ENCODE measurements at places on chromosomes 4 and X.

DNA sequence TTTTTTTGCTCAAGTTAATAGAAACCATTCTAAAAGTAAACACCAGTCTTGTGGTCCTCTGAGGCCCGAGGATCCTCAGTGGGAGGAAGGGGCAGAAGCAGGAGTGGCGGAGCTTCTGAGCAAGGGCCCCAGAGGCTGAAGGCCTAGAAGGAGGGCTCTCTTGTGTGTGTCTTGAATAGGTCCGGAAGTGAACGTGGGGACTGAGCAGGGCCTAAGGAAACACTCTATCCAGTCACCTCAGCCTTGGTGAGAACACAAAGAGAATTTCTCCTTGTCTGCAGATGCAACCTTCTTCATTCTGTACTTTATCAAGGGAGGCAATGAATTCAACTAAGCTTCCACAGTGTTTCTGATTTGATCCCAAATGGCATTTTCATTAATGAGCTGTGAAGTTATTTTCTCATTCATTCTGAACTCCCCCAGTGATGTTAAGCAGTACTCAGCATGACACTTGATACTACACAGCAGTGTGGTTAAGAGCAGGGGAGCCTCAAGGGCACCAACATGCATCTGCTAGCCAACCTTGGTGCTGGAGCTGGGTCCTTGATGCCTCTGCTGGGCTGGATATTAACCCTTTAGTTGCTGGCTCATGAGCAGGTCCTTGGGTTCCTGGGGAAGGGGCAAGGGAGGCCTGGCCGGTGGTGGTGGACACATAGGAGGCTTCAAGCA lies 64.7 kb downstream of the RBM47 start:
- no peak for DNase-seq

DNA sequence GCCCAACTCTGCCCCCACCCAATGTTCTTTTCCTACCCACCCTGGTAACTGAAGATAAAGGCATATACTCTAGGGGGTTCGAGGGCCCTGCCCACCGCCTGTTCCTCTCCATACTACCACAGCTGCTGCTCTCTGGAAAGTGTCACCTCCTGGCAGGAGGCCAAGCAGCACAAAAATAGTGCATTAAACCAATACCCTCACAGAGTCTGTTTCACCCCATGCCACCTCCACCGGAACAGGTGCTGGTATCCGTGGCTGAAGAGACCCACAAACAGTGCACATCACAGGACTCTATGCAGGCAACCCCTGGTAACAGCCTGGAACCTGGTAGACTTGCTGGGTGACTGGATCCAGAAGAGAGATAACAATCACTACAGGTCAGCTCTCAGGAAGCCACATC lies 85.1 kb upstream of the CTSO start:
- DNase-seq = no peak

- no peak for DNase-seq
Measured at GRCh38 chrX:109345856-109346255, 136.0 kb downstream of the GUCY2F start.

- no peak for DNase-seq
Measured at GRCh38 chr4:112514647-112515197, 1.3 kb downstream of the NEUROG2 start.

DNA sequence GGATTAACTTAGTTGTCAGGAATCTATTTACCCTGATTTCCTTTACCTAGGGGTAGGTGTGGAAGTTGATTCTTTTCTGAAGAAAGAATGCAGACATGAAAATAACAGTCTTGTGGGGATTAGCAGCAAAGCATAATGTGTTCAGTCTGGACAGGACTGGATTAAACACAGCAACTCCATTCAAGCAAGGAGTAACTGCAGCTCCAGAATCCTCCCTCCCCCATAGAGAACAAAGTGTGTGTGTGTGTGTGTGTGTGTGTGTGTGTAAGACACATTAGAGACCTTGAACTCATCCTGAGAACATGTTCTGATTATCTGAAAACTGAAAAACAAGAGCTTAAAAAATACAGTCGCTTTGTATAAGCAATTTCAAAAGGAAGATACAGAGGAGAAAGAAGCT lies 9.3 kb downstream of the C4orf54 start:
- DNase-seq = no peak

GRCh38 chr4:25728886-25729285 lies 73.2 kb downstream of the SLC34A2 start:
- no peak for DNase-seq

GRCh38 chr4:85132570-85132969 lies 166.1 kb upstream of the WDFY3 start:
- no peak for DNase-seq

DNA sequence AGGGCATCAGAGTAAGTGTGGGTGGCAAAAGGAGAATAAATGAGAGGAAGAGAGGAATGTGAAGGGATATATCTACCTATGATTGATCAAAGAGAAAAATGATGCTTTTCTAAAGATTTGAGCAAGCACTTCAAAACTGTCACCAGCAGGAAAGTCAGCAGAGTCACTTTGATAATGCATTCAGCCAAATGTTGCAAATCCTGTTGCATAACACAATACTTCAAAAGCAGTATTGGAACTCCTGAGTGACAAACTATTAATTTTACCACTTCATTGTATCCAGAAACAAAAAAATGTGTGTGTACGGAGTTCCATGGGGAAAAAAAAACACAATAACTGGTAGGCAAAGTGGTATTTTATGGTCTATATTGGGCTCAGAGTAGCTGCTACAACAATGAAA lies 160.3 kb downstream of the EMCN start:
- DNase-seq = no peak

DNA sequence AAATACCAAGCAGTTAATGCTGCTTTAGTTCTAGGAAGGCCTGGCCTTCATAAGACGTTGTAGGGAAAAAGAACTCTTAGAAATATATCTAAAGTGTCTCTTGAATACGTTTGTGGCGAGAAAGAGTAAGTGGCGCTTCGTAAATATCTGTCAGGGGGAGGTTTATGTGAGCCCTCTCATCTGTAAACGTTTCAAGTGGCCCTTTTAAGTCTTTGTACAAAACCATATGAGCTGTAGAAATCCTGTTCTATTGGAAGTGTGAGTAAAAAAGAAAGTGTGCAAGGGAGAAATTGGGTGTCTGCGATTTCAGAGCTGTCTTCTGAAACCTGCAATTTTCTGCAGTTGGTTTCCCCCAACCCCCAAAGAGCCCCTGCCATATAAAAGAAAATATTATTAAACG lies 8.6 kb upstream of the INTU start:
- DNase-seq = no peak

Measured in T47D (cell line).